ENCODE measurements at places on chromosomes 1 and 21.

DNA sequence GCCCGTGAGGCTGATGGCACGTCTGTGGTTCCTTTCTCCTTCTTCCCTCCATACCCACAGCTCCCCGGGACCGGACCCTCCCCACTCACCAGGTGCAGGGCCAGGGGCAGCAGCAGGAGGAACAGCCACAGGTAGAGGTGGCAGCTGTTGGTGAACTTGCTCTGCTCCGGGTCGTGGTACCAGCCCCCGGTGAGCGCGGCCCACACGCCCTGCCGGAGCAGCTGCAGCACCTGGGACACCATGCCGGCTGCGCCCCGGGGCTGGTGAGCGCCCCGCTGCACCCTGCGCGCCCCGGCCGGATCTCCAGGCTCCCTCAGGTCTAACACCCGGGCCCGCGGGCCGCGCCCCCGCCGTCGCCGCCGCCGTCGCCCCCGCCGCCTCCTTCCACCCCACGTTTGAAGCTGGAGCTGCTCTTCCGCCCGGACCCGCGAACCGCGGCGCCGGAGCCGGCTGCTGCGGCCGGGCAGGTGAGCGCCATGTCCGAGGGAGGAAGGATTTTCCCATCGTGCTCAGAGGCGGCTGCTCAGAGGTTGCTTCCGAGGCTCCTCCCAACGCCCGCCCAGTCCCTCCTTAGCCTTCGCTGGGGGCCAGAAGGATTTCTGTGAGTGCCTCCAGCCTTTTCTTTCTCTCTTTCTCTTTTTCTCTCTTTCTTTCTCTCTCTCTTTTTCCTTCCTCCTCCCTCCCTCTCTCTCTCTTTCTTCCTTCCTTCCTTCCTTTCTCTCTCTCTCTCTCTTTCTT, at the start of gene PCNX2:
PCNX2 (minus strand) TSS at position 489 of the 738 bp plus-strand sequence; CDS start at position 242, 247 bp downstream.
- peak; percentile 93 for DNase-seq

- DNase-seq: no peak
These were observed 72.9 kb downstream of the IVNS1ABP start for GRCh38 chr1:185244015-185244747.

DNA sequence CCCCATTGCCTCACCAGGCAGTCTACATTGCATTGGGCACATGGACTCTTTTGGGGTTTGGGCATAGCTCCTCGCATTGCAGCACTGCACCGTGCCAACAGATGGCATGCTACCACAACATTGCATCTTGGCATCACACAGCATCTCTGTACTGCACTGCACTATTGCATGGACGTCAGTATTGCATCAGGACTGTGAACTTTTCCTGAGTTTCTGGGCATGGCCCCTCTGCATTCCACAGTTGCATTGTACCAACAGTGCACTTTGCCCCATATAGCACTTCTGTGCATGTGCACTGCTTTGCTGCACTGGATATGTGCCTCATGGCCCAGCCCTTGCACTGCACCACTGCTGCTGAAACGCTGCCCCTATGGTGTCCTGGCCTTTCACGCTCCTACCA, 9.6 kb downstream of the PTPRU start:
- no peak for DNase-seq

- DNase-seq: no peak
These were observed 63.6 kb downstream of the CD46 start for GRCh38 chr1:207815466-207815865.

DNA sequence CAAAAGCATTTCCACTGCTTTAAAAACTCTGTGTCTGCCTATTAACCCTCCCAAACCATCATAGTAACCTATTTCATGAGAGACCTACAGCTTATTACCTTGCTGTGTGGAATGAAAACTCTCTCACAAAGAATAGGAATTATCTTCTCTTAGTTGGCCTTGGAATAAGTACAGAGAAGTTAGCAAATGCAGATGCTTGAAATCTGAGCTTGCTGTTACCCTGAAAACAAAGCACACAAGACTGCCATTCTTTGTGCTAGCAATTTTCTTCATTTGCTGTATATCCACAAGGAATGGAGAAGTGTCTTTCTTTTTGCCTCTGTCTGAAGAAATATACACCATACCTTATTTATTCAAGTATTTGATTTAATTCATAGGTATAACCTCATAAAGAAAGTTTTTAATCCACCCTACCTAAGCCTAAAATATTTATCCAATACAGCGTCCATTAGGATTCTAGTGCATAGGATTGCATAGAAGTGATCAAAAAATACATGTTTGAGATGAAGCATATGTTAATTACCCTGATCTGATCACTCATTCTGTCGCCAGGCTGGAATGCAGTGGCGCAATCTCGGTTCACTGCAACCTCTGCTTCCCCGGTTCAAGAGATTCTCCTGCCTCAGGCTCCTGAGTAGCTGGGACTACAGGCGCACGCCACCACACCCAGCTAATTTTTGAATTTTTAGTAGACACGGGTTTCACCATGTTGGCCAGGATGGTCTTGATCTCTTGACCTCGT, 451.1 kb downstream of the LTN1 start:
- DNase-seq: no peak

GRCh38 chr1:9822897-9823692, 670 bp downstream of the CLSTN1 start:
- peak; percentile 38 for DNase-seq

GRCh38 chr1:151210830-151211229, 12.5 kb downstream of the PIP5K1A start:
- no peak for DNase-seq

GRCh38 chr1:7535934-7536878, 234.9 kb upstream of the VAMP3 start:
- DNase-seq: no peak

DNA sequence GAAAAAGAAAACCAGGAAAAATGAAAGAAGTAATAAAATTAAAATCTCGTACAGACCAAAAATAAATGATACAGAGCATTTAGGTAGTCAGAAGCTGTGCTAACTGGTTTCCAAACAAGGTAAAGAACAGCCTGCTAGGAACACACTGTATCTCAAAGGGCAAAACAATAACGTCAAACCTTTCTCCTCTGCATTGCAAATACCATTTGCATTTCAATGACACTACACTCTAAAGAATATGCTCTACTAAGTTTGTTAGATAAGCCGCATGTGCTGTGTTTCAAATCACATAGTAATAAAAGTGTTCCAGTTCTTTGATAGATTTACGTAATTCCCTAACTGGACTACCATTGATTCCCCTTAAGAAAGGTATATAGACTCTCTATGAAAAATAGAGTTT, 648.8 kb downstream of the PLA2G4A start:
- no peak for DNase-seq

DNA sequence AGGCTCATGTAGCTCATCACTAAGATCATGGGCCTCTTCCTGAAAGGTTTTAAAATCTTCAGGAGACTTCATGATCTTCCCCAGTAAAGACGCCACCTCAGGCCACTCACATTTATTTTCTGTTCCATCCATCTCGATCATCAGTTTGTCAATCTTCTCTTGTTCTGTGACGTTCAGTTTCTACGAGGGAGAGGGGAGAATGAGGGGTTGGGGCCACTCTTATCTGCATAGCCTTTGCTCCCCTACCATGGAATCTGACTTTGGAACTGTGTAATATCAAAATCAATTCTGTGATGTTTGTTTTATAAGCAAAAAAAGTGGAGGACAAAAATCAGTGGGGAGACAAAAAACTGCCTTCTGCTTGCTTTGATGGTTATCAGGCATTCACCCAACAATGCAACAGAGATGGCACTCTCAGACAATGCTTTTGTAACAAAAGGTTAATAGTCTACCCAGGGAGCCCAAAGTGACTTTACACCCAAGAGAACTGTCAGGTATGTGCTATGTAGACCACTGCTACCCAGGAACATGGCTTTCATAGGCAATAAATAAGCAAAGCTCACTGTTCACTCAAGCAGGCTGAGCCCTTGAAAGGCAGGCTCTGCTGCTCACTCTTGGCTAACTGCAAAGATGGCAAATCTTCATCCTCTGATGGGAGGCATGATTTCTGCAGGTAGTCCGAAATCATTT, 10.5 kb downstream of the ENO1 start:
- no peak for DNase-seq

- DNase-seq: peak; percentile 42
These were observed 7.6 kb upstream of the ERG start for GRCh38 chr21:38505654-38506523.

DNA sequence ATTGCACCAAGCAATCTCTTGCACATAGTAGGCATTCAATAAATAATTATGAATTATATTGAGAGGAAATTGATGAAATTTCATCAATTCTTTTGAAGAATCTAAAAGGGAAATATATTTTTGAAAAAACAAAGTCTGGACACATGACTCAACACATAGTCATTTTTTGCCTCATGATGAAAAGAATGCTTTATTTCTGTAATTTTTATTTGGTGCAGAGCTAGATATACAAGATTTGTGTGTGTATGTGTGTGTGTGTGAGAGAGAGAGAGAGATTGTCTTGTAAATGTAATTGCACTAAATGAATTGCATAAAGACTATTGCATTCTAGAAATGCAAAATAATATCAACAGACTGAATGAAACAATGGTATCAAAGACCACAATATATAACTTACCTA, 206.2 kb upstream of the C1orf87 start:
- no peak for DNase-seq

GRCh38 chr1:27438621-27439061, 46.2 kb downstream of the GPR3 start:
- no peak for DNase-seq

- no peak for DNase-seq
These were observed 32.3 kb downstream of the SHISAL2A start for GRCh38 chr1:52665006-52665941.

DNA sequence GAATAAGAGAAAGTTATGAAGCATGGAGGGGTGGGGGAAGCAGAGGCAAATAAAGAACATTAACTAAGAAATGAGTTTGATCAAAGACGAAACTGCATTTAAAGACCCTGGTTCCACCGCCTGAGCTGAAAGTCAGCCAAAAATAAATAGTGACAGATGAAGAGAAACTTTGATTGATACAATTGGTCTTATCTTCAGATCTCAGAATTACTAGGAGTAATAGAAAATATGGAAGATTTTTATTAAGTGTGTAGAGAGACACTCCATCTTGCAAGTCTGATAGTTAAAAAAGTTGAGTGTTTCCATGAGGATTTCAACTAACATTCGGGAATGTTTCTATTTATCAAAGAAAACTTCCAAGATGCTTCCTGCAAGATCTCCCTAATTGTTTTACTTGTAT, 418.2 kb upstream of the ADGRL2 start:
- DNase-seq: no peak

DNA sequence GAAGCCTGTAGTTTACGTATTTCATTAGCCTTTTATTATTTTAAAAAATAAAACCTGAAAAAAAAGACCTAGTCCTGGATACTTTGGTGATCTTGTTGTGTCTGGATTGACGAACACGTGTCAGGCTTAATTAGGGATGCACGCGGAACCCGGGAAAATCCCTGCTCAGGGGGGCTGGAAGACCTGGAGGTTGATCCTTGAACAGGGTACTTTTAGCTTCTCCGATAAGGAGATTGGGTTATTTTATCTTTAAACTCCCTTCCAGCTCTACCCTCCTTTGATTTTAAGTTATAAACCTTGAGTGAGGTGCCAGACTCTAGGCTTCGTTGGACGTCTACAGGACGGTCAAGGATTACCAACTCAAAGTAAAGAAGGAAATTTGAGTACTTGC, 552 bp upstream of the ZNF691 start:
- no peak for DNase-seq

DNA sequence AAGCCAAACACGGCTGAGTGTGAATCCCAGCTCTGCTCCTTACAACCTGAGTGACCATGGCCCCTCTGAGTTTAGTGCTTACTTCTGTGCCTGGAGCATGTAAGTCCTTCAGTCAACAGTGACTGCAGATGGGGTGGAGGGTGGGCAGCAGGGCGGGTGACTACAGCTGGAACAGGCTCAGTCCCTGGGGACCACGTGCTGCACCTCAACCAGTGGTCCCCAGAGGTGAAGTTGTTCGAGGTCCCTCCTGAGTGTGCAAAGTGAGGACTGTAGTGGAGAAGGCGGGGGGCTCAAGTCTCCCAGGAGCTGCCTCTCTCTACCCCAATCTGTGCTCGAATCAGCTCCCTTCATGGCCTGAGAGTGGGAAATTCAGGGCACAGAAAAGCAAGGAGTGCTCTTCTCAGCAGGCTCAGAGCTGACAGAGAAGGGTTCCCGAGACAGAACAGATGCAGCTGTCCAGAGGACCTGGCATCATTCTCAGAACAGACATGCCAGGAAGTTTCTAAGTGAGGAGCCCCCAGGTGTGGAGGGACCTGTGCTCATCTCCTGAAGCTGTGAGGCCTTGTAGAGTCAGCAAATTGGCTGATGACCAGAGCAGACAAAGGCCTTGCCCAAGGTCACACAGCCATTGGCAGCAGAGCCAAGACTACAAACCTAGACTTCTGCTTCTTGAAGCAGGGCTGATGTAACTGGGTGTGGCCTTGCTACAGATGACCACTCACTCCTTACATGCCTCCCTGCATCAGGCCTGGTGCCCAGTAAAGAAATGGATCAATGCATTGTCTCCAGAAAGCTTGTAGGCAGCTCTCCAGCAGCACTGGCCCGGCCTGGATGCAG, 61.7 kb upstream of the EDN2 start:
- DNase-seq: no peak

GRCh38 chr1:65064981-65065380, 83.0 kb upstream of the AK4 start:
- no peak for DNase-seq

- DNase-seq: peak; percentile 85
These were observed 46.6 kb downstream of the PACC1 start for GRCh38 chr1:212368073-212368484.

DNA sequence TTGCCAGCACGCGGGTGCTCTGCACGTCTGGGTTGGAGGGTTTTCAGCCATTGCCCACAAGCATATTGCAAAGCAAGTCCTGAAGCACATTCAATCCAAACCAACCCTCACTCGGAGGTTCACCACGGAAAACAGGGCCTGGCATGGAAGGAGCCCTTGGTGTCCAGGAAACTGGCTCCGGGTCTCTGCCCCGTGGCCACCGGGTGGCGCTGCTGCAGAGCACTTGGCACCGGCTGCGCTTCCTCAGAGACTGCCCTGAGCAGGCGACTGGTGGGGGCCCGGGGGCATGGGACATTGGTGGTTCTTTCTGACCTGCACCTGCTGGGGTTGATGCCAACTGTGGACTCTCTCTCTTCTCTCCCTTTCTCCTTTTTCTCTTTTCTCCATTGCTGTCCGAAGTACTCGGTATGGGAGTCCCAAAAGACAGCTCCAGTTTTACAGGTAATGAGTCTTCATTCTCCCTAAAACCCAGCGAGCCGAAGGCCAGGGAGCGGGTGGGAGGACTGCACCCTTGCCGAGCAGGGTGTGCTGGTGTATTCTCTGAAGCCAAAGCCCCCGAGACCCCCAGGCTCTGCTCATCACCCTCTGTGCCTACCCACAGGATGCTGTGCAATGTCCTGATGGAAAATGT, 4.1 kb upstream of the KCNAB2 start:
- DNase-seq: peak; percentile 80

- DNase-seq: no peak
These were observed 49.9 kb downstream of the BACE2 start for GRCh38 chr21:41217671-41218385.

GRCh38 chr1:56286506-56286905, 292.9 kb downstream of the PLPP3 start:
- DNase-seq: no peak

GRCh38 chr1:46512135-46512791, 22.6 kb downstream of the DMBX1 start:
- DNase-seq: no peak

GRCh38 chr1:63746129-63746864, 27.5 kb upstream of the ROR1 start:
- peak; percentile 69 for DNase-seq

- no peak for DNase-seq
These were observed 92.1 kb upstream of the RGS18 start for GRCh38 chr1:192066202-192066601.

GRCh38 chr1:3352952-3353331, 101.5 kb upstream of the ARHGEF16 start:
- DNase-seq: peak; percentile 32

All from HEK293T (cell line).